ENCODE measurements at places on chromosomes 4 and X. TPM values are rescaled to one million over a fixed set of nuclear protein-coding genes. Genes with fewer than 3 reads are reported as not detected.

- H3K27me3 ChIP-seq: no peaks in the 10 kb centered on the region
- H3K27ac ChIP-seq: no peak overlapping the region
- H3K36me3 ChIP-seq: no peaks in the 10 kb centered on the region
- H3K4me1 ChIP-seq: no peaks in the 10 kb centered on the region
- no peak overlapping the region for H3K4me3 ChIP-seq
These were observed 507.4 kb downstream of the C4orf33 start for GRCh38 chr4:129603241-129603931.

DNA sequence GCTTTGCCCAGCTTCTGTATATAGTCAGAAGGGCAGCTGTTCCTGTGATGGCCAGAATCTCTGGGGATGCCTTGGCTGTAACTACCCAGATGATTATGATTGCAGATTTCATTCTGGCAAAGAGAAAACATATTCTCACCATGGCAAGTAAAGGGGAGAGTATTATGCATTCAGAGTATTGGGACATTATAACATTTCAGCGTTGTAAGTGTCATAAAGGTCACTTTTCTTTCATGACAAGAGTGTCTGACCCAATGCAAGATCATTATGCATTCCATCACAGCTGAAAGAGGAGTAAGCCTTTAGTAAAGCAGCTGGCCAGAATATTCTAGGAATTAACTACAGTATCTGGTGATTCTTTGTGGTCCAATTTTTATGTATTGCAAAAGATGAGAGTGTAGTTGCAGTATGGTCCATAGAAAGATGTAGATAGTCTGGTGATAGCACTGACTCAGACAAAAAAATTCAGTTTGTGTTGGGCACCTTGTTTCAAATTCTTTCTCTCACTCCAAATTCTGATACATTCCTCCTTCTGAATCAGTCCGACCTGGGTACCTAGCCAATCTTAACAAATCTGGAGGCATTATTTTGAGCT is 2366.3 kb downstream of the PCDH7 start:
- H3K4me3 ChIP-seq: no peak overlapping the region
- H3K36me3 ChIP-seq: no peaks in the 10 kb centered on the region

DNA sequence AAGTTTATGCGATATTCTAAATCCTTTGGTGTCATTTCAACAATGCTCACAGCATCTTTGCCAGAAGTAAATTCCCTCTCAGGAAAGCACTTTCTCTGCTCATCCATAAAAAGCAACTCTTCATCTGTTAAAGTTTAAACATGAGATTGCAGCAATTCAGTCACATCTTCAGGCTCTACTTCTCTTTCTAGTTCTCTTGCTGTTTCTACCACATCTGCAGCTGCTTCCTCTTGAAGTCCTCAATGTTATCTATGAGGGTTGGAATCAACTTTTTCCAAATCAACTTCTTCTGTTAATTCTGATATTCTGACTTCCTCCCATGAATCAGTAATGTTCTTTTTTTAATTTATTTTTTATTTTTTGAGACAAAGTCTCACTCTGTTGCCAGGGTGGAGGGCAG is 100.9 kb downstream of the LCORL start:
- peaks cover 4% of the 10 kb centered on the region for H3K36me3 ChIP-seq
- no peaks in the 10 kb centered on the region for H3K27me3 ChIP-seq
- no peak overlapping the region for H3K4me3 ChIP-seq

MAGEA1 gene
- total RNA-seq: not detected

GAGE1 gene
- total RNA-seq: not detected

PITX2 gene
- total RNA-seq: not detected
